ENCODE measurements at places on chromosomes 7 and 10.

DNA sequence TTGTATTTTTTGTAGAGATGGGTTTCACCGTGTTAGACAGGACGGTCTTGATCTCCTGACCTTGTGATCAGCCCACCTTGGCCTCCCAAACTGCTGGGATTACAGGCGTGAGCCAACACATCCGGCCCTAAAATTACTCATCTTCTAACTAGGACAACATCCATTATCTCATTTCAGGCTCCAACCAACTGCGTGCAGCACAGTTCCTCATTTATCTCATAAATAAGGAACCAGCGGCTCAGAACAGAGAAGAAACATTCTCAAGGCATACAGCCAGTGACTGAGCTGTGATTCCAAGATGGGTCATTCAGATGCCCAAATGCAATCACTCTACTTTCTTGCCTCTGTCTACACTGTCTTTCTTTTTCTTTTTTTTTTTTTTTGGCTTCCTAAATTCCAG is 356.1 kb downstream of the ELMO1 start:
- DNase-seq: no peak

DNA sequence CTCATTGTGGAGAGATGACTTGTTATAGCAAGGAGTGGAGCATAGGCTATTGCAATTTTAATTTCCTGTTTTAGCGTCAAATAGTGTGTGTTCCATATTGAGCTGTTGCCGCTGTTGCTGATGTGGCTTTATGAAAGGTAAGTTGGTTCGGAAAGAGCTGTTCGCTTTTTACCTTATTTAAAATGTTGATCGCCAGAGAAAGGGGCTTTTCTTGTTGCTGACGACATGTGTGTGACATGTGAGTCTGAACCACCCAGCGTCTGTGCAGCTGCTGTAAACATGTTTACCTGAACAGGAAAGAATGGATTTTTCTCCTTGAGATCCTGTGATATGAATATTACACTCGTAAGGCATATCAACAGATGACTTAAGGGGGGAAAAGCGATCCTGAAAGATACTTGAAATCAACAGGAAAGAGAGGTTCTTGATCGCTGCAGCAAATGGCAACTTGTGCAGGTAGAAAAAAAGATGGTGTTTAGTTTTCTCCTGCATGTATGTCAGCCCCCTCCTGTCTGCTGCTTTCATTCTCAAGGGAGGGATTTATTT is 2.5 kb downstream of the ZEB1 start:
- no peak for DNase-seq

- no peak for DNase-seq
Measured at GRCh38 chr10:126099366-126099765, 203.0 kb downstream of the FANK1 start.

DNA sequence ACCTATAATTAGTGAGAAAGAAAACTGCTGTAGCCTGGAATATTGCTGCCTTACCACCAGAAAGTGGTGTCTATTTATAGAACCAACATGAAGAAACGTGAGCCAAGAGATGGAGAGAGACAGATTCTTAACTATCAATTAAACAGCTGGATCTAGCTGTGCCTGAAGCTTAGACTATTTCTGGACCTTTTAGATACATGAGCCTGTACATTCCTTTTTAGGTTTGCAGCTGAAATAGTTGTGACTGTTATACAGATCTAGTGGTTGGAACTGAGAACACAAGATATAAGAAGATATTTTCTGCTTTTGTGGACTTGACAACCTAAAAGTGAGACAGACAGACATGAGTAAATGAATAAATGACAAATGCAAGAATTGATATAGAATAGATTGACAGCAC is 73.4 kb downstream of the CDK14 start:
- DNase-seq: no peak
